ENCODE measurements at places on chromosomes 3 and 15.

GRCh38 chr15:31111091-31111647 is 9.6 kb upstream of the TRPM1 start:
- DNase-seq = no peak

GRCh38 chr15:41778521-41778920 is 4.2 kb downstream of the MAPKBP1 start:
- no peak for DNase-seq

- DNase-seq = no peak
Measured at GRCh38 chr15:91950054-91950453, 96.5 kb downstream of the SLCO3A1 start.

DNA sequence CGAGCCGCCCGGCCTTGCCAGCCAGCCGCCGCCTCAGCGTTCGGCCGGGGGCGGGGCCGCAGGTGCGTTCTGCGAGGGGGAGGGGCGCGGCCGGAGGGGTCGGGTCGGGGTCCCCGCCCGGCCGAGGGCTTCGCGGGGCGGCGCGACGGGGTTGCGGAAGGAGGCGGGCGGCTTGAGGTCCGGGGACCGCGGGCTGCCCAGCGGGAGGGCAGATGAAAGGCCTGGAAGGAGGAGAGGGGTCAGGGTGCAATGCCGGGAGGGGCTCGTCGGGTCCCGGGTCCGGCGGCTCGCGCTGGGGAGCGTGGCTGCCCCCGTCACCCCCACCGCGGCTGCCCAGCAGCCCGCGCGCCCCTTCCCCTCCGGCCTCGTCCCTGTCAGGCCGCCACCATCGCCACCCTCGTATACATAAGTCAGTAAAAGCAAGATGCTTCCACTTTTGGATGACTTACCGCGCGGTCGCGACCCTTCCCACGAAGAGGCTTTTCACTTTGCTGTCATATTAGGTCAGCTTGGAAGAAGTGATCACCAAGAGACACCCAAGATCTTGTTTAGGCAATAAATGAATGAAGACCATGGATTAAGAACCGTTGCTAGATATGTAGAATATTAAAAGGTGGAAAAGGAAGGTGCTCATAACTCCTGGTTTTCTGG is 620 bp upstream of the ANP32A start:
- no peak for DNase-seq

GRCh38 chr15:64443747-64444621 is 16.4 kb upstream of the ZNF609 start:
- no peak for DNase-seq

DNA sequence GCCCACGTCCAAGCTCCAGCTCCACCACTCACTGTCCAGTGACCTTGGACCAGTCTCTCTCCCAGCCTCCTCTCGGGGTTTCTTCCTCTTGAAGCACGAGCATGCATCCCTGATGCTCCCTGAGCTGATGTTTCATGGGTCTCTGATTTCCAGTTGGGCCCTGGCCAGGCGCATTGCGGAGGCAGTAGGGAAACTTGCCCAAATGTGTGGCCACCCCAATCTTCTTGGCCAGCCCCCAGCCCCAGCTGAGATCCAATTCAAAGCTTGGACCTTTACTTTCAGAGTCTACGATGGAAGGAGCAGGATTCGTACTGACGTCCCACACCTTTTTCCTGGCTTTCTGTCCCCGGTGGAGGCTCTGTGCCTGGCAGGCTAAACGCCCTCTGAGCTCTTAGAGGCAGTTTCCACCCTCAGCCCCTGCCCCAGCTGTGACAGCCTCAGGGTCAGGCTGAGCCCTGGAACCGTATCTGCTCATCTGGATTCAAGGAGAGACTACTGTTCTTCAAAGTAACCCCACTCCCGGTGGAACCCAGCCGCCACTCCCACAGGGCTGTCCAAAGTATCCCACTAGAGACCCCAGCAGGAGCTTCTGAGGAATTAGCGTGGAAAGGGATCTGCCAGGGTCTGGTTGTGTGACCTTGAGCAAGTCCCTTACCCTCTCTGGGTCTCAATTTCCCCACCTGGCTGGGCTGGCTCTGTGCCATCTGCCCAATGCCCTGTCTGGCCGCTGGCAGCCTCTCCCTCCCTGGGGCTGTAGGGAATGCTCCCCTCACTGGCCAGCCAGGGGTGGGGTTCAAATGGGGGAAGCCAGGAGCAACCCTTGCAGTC is 37.4 kb downstream of the CPN2 start:
- peak; percentile 65 for DNase-seq

DNA sequence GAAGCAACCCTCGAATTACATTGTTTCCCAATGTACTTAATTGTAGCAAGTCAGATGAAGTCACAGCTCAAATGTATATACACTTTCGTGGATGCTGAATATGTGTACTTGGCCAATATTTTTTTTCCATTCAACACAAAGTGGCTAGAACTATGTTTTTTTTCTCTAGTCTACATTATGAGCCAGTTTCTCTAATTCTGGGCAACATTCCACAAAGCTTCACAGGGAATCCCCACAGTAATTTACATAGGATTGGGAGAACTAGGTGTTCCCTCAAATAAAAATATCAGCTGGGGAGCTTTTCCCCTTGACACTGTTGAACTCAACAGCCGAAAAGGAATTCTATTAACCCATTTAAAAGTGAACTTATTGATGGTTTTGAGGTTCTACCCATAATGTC is 493.1 kb downstream of the MECOM start:
- no peak for DNase-seq

DNA sequence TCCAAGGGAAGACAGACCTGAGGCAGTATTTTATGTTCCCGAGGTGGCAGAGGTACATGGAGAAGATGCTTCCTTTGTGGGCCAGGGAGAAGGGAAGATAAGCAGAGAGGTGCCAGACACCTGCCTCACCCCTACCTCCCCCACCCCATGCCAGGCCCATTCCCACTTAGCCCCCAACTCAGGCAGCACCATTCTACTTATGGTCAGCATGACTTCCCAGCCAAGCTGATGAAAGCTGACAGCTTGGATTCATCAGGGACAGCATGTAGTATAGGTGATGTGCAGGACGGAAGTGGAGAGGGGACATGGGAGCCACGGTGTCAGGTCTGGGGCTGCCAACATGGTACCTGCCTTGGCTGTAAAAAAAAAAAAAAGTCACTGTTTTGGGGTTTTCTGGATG is 57.5 kb upstream of the CSPG4 start:
- no peak for DNase-seq

GRCh38 chr3:28634019-28634418 is 285.4 kb upstream of the AZI2 start:
- DNase-seq = no peak

DNA sequence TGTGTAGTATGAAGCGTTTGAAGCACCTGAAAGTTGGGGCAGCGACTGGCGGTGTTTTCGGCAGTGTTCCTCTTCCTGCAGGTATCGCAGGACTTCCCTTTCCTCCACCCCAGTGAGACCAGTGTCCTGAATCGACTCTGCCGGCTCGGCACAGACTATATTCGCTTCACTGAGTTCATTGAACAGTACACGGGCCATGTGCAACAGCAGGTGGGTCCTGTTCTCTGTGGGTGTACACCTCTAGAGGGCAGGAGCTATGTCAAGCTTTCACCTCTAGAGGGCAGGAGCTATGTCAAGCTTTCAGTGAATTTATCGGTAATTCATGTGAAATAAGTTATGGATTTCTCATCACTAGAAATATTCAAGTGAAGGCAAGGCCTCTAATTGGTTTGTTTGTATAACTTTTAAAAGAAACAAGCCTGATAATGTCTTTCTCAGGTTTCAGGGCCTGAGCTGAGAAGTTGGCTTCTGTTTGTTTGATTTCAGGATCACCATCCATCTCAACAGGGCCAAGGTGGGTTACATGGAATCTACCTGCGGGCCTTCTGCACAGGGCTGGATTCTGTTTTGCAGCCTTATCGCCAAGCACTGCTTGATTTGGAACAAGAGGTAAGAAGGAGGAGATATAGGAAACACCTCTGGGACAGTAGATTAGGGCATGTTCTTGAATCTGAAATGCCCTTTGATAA is 5.3 kb downstream of the TUBGCP4 start:
- DNase-seq = no peak

- DNase-seq = peak; percentile 52
Measured at GRCh38 chr15:69128667-69129311, 31.6 kb upstream of the GLCE start.

DNA sequence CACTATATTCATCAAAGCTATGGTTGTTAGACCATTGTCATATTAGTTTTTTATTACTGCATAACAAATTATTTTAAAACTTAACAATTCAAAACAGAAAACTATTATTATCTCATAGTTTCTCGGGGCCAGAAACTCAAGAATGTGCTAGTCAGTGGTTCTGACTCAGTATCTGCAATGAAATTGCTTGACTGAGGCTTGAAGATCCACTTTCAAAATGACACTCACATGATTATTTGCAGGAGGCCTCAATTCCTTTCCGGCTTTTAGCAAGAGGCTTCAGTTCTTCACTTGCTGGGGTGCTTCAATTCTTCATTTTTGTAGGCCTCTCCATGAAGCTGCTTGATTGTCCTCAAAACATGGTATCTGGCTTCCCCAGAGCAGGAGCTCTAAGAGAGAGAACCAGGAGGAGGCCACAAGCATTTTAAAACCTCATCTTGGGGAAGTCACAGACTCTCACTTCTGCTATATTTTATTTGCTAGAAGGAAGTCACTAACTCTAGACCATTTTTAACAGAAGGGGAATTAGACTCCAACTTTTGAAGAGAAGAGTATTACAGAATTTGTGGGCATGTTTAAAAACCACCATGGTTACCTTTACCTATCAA is 383.7 kb downstream of the MFSD1 start:
- DNase-seq = no peak

DNA sequence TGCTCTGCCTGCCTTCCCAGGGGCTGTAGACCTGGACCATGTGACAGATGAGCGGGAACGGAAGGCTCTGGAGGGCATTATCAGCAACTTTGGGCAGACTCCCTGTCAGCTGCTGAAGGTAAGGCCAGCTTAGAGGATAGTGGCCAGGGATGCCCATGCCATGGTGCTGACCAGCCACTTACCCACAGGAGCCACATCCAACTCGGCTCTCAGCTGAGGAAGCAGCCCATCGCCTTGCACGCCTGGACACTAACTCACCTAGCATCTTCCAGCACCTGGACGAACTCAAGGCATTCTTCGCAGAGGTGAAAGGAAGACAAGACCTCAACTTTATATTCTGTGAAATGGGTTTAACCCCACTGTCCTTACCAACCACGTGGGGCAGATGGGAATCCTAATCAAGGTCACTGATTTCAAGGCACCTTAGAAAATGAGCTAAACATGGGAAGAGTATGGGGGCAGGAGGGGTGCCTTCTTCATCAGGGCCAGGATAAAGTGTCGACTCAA is 26.7 kb downstream of the NBEAL2 start:
- no peak for DNase-seq

DNA sequence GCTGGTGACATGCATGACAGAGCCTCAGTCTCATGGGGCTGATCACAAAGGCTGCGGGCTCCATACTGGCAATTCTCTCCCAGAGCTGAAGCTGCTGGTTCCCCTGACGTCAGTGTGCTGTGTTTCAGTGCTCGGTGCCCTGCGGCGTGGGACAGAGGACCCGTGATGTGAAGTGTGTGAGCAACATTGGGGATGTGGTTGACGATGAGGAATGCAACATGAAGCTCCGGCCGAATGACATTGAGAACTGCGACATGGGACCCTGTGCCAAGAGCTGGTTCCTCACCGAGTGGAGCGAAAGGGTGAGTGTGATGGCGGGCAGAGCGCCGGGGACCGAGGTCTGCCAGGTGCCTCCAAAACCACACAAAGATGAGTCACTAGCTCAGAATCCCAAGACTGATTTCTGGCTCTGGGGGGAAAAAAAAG is 62.0 kb upstream of the NR2E3 start:
- DNase-seq = no peak

- no peak for DNase-seq
Measured at GRCh38 chr3:117786349-117786748, 1076.8 kb downstream of the TUSC7 start.

GRCh38 chr3:178367817-178368617 is 168.2 kb upstream of the KCNMB2 start:
- no peak for DNase-seq

- no peak for DNase-seq
Measured at GRCh38 chr3:71776538-71776937, 8.4 kb downstream of the PROK2 start.

DNA sequence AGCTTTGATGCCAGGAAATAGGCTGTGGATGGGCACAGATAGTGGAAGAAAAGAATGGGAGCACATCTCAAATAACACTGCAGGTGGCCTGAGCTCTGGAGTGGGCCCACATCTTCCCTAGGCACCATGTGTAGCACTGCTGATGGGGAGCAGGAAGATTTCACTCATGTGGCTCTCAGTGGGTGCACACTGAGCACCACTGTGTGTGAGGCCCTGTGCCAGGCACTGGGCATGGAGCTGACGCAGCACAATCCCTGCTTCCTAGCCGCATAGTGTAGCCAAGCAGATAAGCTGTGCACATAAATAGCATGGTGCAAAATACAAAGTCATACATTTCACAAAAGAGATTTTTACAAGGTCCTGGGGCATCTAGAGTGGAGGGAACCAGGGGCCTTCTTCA is 101.6 kb downstream of the MOBP start:
- peak; percentile 30 for DNase-seq

- no peak for DNase-seq
Measured at GRCh38 chr3:98886525-98886924, 15.0 kb downstream of the DCBLD2 start.

- DNase-seq = no peak
Measured at GRCh38 chr3:154778057-154778456, 302.1 kb upstream of the MME start.

DNA sequence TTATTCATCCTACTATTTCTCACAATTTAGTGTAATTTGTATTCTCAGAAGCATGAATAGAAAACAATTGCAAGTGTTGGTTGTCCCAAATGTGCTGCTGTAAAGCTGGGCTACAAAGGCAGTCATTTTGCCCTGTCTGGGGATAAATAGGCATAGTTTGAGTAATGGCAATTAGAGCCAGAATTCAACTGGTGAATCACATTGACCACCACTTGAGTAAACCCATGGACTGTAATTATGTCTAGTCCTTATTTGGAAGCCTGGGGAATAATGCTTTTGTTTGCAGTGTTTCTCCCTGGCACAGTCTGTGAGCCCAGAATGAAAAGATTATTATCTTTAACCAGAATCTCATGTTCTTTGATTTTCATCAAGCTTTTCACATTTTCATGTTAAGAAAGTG is 30.5 kb upstream of the CHL1 start:
- no peak for DNase-seq

DNA sequence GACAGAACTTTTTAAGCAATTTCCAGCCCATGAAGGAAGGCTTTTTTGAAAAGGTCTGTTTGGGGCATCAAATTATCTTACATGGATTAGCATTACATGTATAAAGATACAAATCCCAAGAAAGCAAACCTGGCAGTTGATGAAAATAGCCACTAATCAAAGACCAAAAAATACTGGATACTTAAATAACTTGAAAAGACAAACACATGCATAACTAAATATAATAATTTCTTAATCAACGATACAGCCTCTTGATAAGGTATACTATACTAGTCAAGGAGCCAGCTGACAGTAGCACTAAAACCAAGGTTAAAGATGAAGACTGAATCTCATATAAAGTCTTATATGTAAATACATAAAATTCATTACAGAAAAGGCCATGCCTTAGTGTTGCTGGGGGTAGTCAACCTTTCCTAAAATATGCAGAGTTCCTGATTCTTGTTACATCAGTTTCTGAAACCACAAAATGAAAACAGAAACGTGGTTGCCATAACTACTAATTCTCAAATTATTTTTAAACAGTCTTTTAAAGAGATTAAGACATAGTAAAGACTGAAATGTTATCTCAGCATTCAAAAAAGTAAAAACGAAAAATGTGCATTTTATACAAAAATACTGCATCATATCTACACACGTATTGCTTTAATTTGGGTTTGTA is 2.0 kb downstream of the ANKRD28 start:
- no peak for DNase-seq
